ENCODE measurements at places on chromosomes 12 and 14.

GRCh38 chr14:100165376-100165775 lies 5.9 kb upstream of the DEGS2 start:
- DNase-seq = no peak

DNA sequence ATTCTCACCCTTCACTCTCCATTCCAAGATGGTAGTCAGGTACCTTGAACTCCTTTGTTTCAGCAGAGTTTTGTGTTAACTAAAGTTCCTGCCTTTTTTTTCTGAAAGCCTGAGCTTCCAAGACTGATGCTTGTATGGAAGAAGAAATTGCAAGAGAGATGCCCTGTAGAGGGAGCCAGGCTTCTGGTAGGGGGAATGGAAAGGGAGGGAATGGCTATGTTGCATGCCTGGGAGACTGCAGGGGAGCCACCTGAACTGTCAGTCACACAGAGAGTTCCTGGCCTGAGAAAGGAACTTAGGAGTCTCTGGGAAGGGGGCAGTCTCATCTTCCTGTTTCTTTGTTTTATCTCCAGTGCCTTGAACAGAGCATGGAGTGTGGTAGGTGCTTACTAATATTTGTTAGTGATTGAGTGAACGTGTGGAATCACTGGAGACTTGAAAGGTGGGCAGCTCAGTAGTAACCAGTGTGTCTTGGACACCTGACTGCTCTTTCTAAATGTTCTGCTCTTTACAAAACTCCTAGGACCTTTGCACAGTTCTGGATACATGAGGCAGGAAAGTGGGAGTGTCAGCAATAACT lies 132.2 kb downstream of the ANO4 start:
- no peak for DNase-seq

- DNase-seq = peak; percentile 1
Measured at GRCh38 chr14:104887623-104888488, 22.8 kb downstream of the CEP170B start.

DNA sequence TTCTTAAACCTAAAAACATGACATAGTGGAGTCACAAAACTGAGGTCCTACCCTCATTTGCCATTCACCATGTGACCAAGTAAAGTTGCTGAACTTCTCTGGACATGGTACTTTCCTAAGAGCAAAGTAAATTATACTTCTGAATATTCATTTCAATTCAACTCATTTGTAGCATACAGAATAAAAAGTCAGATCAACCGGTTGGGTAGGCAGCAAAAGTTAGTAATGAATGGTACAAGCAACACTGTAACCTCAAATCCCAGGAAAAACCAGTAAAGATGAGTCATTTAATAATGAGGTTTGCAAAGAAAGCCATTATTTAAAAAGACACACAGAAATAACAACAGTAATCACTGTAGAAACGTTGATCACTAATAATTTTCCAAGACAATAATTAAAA lies 8.7 kb downstream of the POLE2 start:
- no peak for DNase-seq

- no peak for DNase-seq
Measured at GRCh38 chr14:69288011-69288771, 28.2 kb downstream of the GALNT16 start.

DNA sequence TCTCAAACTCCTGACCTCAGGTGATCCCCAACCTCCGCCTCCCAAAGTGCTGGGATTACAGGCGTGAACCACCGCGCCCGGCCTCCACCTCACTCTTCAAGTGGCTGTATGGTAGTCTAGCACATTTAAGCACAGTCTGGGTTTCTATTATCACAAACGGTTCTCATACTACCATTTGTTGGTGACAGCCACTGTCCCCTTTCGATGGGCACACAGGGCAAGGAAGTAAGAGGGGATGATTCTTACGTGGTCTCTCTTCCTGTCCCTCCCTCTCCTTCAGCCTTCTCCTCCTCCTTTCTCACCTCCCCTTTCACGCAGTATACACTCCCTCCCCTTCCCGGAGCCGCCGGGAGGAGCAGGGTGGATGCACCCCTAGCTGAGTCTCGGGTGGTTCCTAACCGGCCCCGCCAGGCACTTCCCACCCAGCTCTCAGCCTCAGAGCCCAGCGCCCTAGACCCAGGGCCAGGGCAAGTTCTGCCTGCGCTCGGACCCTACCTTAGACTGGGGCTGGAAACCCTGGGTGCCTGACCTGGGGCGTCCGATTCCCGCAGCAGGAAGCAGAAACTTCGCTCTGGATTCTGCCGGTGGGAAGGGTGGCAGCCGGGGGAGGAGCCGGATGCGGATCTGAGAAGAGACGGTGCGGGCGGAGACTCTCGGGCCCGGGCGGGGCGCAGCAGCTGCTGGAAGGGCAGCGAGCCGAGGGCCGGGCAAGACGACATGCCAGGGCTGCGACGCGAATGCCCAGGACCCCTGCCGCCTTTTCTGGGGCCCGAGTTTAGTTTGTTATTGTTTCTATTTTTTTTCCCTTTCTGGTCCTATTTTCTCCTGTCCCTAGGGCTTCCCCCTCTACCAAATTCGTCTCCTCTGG lies at the start of gene TEP1:
Gene TEP1 (minus strand): TSS at position 626 of the 868 bp plus-strand sequence. CDS start 5,062 bp downstream, outside the sequence.
- DNase-seq = peak; percentile 88

DNA sequence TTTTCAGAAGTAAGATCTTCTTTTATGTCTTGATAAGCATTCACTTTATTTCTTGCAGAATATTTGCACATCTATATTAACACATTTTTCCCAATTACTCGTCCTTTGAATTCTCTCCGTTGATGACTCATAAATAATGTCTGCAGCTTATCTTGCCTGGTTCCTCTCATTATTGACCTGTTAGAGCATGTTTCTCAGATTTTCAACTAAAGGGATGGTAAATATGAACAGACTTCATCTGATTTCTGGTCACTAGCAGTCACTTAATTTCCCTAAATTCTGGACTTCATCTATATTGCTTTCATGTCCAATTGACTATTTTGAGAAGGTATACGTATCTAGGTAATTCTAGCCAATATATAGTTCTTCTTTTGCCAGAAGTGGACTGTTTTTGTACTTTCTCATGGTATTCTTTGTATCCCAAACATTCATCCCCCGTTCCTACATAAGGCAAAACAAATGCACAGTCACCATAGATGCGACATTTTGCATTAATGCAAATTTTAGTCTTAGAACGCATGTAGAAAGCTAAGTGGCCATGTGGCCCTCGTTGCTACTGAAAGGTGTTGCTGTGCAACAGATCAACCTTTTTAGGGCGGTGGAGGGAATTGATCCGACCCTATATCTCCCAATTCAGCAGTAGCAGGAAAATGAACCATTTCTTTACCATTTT lies 6.2 kb downstream of the PIK3C2G start:
- DNase-seq = no peak

DNA sequence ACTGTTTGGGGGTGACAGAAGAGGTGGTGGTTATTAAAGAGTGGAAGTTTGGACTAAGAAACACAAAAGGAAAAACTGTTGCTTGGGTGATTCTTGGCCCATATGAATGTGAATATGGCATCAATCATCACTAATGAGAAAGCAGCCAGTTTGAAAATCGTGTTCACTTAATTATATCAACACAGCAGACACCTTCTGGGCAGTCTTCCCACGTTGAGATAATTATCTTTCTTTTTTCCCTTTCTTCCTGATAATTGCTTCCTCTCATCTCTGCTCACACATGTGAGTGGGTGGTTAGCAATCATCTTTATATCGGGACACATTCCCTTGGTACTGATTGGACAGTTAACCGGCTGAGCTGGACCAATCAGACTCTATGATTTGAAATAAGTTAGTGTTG lies 539.7 kb downstream of the AACS start:
- DNase-seq = no peak

DNA sequence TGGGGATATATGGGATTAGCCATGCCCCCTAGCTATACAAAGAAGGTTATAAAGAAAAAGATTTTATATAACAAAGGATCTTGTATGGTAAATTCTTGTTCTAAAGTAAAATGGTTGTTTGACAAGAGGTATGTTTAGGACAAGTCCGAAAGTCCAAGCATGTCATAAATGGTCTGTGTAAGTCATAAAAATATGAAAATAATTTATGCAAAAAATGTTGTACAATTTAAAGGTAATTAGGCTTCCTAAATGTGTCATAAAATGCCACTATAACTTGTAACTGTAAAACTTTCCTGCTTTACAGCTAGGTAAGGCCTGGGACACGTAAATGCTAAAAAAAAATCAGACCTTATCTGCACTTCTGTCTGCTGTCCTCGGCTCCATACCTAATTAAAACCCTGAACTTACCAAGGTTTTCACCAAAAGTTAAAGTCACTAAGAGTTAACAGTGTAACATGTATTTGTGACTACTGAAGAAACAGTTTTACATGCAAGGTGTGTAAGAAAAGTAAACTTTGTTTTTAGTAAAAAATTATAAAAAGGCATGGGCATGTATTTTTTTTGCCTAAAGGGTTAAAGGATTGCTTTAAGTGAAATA lies 110.0 kb upstream of the RESF1 start:
- no peak for DNase-seq

GRCh38 chr14:65927931-65928356 lies 515.4 kb downstream of the FUT8 start:
- DNase-seq = peak; percentile 83

- no peak for DNase-seq
Measured at GRCh38 chr14:37599507-37600368, 4.3 kb downstream of the TTC6 start.

GRCh38 chr12:106750524-106750923 lies 24.0 kb upstream of the RIC8B start:
- no peak for DNase-seq

GRCh38 chr12:83039413-83039812 lies 352.7 kb downstream of the TMTC2 start:
- no peak for DNase-seq

- no peak for DNase-seq
Measured at GRCh38 chr14:99599393-99599792, 4.6 kb downstream of the CCDC85C start.

DNA sequence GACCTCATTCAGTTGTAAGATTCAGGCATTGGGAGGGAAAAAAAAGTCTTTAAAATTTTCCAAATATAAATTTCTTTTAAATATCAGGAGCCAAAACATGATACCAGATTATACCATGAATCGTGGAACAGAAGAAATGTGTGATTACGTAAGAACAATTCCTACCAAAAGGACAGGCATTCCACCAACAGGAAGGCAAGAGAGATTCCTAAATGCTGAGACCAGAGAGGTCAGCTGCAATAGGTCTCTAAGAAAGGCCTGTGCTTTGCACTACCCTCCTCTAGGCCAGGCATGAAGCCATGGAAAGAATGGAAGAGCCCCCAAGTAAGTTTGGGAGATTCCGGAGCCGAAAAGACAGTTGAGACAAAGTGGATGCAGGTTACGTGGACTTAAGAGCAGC lies 83.7 kb downstream of the PTGER2 start:
- DNase-seq = no peak

- no peak for DNase-seq
Measured at GRCh38 chr14:101506926-101507835, 54.1 kb upstream of the DIO3 start.

DNA sequence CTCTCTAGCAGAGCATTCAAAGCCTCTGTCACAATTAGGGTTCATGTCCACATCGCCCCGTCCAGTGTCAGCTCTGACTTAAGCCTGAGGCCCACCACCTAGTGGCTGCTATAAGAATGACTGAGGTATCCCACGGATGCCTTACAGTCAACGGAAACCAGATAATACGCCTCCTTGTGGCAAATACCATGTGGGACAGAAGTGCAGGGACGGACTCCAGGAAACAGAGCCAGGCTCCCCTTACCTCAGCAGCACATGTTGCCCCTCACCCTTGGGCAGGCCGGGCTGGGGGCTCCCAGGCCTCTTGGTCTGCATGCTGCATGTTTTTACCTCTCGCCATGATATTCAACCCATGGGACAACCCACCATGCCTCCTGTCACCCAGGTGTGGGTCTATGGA lies 86.3 kb downstream of the VWF start:
- DNase-seq = peak; percentile 53

- DNase-seq = no peak
Measured at GRCh38 chr12:93094988-93095737, 166.1 kb upstream of the EEA1 start.

GRCh38 chr12:53768976-53769375 lies 17.2 kb upstream of the CISTR start:
- DNase-seq = no peak

GRCh38 chr14:23345987-23346692 lies 6.5 kb downstream of the SLC22A17 start:
- no peak for DNase-seq

DNA sequence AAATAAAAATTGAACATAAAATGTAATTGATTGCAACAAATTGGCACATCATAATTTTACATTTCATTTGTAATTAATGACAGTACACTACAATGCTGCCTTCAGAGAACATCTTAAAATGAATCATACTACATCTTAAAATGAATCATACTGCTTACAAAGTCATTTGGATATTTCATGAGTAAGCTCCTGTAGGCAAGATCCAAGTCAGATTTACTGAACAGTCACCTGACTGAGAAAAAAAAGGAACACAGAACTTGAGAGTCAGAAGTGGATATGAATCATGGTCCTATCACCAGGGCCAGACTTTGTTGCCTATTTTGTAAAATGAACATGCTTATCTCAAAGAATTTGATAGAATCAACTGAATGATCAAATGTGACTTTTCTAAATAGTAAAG lies 32.7 kb upstream of the FBLN5 start:
- no peak for DNase-seq

DNA sequence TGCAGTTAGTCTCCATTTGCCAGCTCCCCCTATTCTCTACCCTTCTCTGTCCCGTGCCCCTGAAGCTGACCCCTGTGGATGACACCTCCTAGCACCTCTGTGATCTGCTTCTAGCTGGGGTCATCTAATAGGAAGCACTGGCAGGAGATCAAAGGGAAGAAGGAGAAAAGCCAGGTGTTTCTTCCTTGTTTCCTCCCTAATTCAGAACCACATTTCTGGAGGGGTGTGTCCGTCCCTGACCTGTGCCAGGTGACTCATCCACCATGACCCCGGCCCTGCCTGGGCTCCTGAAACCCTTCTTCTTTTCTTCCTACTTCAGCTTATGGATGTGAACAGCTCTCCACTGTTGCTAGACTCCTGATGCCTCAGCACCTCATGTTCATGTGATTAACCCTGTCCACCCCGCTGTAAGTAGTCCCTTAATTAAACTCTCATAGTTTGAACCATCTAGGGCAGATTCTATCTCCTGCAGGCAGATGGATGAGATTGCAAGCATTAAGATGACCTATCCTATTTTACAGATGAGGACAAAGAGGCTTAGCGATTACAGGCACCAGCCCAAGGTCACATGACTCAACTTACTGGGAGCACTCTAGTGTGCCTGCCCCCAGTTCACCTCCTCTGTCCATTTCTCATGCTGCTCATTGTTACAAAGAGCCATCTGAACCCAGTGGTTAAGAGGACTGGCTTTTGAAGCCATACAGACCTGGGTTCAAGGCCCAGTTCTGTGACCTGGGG lies 770.5 kb downstream of the MED13L start:
- no peak for DNase-seq

GRCh38 chr12:49987625-49988303 lies 15.0 kb downstream of the AQP6 start:
- DNase-seq = no peak

- DNase-seq = no peak
Measured at GRCh38 chr12:89975574-89975973, 266.9 kb upstream of the ATP2B1 start.

DNA sequence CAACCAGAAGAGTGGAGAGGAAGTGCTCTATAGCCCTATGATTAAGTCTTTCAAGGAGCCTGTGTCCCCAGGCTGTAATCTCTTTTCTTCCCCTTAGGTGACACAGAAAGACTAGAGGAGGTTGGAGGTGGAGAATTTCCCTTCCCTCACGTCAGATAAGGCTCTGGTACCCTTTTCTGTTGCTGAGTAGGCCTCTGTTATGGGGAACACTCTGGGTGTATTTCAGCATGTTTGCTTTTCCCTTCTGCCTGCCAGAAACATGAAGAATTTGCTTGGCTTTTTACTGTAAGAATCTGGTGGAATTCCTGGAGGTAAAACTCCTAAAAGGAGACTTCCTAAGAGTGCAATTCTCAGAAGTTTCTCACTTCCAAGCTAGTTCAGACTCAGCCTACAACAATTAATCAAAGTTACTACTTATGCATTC lies 58.3 kb downstream of the SIX1 start:
- DNase-seq = no peak
